ENCODE measurements at places on chromosomes 3 and 15.

DNA sequence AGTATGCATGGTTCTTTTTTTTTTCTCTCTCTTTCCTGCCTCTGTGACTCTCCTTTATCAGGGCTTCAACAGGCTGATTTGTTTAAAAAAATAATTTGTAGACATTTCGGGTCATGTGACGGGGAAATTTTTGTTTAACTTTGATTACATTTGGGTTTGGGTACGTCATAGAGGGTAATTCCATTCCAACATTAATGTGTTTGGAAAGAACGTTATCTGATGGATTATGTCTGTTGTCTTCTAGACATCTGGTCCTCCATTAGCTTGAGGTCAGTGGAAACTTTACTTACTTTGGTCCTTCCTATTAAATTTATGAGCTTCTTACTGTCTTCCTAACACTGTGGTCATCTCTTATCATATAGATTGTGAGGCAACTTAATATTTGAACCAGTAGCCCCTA is 80.9 kb downstream of the STT3B start:
- no peak for DNase-seq

- no peak for DNase-seq
These were observed 112.5 kb downstream of the ZIC1 start for GRCh38 chr3:147521646-147522045.

- peak; percentile 97 for DNase-seq
These were observed at the start of gene CAMK1 for GRCh38 chr3:9769426-9770275. Gene CAMK1, minus strand, starts transcription at chr3:9769947. Its CDS starts 2,198 bp downstream, at chr3:9767749.

DNA sequence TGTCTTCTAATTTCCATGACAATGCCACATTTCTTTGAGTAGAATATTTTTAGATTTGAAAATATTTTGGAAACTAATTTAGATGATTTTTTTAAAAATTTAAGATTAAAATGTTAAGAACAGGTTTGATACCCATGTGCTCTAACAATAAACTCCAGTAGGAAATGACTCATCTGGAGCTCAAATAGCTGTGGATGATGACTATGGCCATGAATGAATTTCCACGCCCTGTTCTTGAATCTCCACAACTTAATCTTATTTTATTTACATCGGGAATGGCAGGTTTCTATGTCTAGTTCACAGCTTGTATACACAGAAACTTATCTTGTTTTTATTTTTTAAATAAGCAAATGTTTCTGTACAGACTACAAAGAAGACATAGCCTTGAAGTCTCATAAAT is 726.8 kb downstream of the NAALADL2 start:
- no peak for DNase-seq

DNA sequence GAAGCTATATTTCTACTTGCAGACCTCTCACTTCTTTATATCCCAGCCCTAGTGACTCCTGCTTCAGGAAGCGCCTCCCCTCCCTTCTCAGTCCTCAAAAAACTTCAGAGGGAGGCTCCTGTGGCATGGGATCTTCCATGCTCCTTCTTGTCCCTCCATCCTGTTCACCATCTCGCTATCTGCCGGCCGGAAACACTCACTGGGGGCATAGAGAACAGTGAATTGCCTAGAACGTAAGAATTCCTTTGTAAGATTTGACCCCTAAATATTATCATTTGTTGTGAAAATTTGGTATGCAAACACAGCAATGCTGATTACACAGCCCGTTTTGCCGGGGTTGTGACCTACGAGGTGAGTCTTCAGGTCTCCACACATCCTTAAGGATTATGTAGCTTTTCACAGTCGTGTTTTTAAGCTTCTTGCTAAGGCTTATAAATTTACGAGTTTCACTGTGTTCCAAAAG is 218.7 kb upstream of the ATP10A start:
- DNase-seq, result no peak

GRCh38 chr3:86029590-86029989 is 961.4 kb downstream of the VGLL3 start:
- DNase-seq, result no peak

- no peak for DNase-seq
These were observed 150.8 kb downstream of the TMEM108 start for GRCh38 chr3:133188996-133189395.

DNA sequence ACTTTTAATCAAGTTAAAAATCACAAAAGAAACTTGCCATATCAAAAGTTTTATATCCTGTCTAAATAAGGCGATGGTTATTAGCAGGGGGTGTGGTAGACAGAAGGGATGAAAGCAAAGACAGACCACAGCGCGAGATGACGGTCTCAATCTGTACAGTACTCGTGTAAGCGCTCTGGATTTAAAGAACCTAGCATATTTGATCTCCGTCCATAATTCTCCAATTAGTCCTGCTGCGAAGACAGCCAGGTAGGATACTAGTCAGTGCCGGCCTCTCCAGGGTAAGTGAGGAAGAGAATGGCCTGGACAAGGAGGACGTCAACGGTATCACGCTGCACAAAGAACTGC is 701 bp downstream of the SGO1 start:
- DNase-seq, result peak; percentile 28

- DNase-seq, result no peak
These were observed 126.5 kb downstream of the DTWD1 start for GRCh38 chr15:49747340-49747739.

- no peak for DNase-seq
These were observed 20.5 kb downstream of the SLC35A5 start for GRCh38 chr3:112582244-112582874.

DNA sequence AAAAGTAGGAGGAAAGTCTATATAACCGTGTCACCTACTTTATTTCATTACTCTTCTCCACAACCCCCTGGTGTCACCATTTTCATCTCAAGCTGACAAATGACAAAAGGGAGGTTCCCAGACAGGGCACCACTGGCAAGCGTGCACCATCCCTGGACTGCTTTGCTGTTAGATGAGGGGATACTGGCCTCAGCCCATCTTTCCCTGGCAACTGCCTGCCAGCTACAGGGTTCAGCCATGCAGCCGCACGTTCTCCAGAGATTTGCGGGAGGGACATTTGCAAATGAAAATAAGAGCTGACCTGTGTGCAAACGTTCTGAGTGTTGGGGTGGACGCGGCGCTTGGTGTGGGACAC is 660 bp downstream of the UROC1 start:
- DNase-seq, result no peak

DNA sequence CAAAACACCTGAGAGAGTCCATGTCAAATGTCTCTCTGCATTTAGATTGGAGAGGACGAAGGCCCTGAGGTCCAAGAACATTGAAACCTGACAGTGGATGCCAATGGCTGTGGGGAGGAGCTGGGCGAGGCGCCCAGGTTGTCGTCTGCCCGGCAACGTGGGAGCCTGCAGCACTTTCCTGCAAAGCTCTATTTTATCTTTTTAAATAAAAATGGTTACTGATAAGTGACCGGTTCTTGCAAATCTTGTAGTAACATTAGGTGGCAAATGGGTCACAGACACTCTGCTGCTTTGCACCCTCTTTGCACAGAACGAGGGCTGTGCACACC is 19.5 kb upstream of the FANCD2 start:
- DNase-seq, result no peak

- no peak for DNase-seq
These were observed 68.9 kb downstream of the CHRNA7 start for GRCh38 chr15:32099097-32099785.

- peak; percentile 87 for DNase-seq
These were observed 670 bp upstream of the ISLR start for GRCh38 chr15:74172701-74173379.

DNA sequence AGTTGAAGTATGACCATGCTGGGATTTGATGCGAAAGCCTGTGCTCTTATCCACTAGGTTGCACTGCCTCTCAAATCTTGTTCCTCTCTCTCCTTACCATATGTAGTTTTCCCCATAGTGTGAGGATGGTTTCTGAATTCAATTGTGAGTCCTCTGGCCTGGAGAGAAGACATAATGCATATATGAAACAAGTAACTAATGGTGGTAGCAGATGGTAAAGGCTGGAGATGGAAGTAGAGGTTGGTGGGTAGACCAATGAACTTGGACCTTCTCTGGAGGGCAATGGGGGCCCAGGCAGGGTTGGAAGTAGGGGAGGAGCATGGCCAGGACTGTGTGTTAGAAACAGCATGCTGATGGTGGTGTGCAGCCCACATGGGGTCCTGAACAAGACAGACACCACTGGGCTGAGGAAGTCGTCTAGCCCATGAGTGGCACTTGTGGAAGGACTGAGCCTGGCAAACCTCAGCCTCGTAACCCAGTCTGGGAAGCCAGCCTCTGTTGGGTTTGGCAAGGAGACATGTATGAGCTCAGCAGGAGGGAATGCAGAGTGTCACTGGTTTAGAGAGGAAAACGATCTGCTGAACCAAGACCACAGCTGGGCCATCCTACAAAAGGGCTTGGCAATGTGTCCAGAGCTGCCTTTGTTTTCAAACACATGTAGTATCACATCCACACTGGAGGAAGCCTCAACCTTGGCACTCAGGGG is 18.5 kb upstream of the LMCD1 start:
- DNase-seq, result no peak

- no peak for DNase-seq
These were observed 505.9 kb downstream of the SI start for GRCh38 chr3:164572436-164572835.

DNA sequence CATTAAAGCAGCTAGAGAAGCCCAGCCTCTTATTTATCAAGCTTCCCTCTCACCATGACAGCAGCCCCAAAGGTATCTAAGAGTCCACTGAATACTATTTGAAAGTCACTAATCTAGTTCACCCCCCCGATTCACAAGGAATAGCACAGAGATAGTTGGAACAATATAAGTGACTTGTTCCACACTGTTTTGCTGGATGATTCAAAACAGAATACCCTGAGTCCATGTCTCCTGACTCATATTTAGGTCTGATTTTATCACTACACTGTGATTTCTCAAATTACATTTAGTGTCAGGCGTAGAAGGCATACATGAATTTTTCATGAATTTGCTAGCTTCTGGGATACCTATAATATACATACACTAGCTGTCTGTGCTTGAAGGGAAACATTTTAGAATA is 18.7 kb upstream of the EOGT start:
- DNase-seq, result no peak

- DNase-seq, result no peak
These were observed 128.4 kb downstream of the IGF1R start for GRCh38 chr15:98776607-98777281.

GRCh38 chr3:62248734-62249483 is 124.4 kb downstream of the FEZF2 start:
- peak; percentile 7 for DNase-seq

DNA sequence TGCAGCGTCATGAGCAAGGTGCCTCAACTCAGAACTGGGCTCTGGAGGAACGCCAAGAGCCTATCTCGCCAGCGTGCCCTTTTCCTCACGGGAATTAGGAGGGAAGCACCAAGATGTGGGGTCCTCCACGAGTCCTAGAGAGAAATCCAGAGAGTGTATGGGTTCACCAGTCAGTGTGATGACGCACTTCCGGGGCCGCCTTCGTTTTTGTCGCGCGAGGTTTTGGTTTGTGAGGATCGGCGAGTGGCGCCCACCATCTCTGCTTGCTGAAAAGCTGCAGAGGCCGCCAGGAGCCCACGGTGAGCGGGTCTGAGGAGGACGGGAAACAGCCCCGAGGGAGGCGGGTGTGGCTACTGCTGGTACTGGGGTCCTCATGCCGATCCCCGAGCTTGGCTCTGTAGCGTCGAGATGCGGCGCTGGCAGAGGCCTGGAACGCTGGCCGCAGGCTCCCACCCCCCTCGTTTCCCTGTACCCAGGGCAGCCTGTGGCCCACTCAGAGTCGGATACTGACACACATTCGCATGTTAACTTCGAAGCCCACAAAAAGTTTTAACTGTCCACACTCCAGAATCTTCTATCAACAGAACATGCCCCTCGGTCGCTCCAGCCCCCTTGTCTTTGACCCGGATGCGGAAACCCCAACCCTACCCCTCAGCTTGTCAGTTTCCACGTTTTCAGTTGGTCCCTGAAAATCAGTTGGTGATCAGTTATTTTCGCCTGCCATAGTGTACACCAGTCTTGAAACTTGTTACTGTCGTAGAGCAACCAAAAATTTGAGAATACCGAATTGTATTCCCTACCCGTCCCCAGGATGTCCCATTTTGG is 30.4 kb downstream of the ZNF662 start:
- DNase-seq, result peak; percentile 18

- DNase-seq, result no peak
These were observed 76.3 kb downstream of the XXYLT1 start for GRCh38 chr3:195194559-195195206.

- no peak for DNase-seq
These were observed 38.4 kb downstream of the KCNAB1 start for GRCh38 chr3:156158656-156159295.

- peak; percentile 94 for DNase-seq
These were observed 1.2 kb downstream of the MECOM start for GRCh38 chr3:169662132-169662842.

DNA sequence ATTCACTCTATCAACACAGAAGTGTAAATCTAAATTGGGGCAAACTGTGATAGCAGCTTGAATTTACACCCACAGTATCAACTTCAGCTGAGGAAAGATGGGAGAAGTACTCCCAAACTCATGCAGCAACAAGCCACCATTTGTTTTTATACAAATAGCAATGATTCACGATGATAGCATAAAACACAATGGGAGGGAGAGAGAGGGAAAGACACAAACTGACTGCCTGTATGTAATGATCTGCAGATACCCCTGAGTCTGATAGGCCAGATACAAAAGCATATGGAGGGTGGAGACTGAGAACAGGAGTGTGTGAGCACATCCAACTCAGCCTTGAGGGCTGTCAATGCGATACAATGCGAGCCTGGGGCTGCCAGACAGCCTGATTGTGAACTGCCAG is 79.2 kb downstream of the CNTN3 start:
- DNase-seq, result no peak

- DNase-seq, result peak; percentile 55
These were observed 10.3 kb downstream of the CAV3 start for GRCh38 chr3:8743911-8744310.

DNA sequence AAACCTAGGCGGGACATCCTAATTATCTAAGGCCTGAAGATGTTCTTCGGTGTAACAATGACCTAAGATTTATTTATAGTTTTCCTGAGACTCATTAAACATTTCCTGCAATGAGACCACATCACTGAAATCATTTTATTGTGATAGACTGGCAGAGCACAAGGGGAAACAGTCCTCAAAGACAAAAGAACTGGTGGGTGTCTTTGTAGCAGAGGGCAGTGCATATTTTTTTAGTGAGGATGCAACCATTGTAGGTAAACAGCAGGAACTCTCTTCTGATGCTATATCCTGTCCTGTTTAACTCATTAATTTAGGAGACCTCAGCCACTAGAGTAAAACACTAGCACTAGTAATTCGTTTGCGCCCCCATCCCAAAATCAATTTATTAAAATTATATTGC is 100.0 kb downstream of the MAGI1 start:
- no peak for DNase-seq

DNA sequence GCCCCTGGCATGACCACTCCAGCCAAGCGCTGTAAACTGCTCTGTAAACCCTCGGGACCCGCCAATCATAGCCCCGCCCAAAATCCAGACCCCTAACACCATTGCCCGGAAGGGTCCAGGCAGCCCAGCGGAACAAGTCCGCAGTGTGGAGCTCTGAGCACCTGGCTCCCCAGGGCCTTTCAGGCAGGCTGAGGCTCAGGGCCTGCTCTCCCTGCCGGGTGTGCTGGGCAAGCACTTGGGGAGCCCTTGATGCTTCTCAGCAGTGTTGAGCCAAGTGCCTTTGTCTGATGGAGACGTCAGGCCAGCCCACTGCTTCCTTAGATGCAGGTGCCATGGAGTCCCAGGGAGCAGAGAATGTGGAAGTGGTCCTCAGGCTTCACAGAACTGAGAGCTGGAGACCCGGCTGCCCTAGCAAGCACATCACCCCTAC is 106.2 kb downstream of the TLE3 start:
- DNase-seq, result peak; percentile 70

- DNase-seq, result peak; percentile 70
These were observed 30.7 kb downstream of the CLEC3B start for GRCh38 chr3:45056608-45057301.

- peak; percentile 11 for DNase-seq
These were observed 50.5 kb upstream of the SEC22A start for GRCh38 chr3:123151251-123151705.
